Left ventricle myocardium superior (tissue), 1 donor: ENCODE measurements at places on chromosomes 3 and 15.

DNA sequence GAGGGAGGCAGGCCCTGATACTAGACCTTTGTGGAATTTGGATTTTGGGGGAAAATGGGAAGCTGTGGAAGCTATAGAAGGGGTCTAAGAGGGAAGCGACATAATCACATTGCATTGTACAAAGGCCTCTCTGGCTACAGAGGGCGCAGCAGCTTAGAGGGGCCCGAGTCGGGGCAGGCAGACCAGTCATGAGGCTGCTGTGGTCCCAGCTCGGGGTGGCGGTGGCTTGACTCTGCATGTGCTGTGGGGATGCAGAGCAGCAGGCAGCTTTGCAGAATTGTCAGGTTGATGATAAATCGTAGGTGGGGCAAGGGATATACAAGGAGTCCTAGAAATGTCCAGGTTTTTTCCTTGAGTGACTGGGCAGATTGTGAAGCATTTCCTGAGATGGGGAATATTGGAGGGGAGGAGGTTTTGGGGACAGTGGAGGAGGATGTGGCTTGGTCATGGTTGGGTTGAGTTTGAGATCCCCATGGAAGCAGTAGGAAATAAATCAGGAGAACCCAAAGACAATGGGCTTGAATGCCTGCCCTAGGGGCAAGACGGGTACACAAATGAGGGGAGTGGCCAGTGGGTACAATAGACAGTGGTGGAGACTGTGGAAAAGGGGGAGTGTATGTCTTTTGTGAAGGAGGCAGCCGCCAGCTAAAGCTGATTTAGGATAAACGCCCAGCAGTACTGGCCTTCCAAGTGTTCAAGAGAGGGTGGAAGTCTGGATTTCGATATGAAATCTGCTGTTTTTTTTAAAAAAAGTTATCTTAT, 94.1 kb downstream of the HMG20A start:
- DNase-seq: no peak

GRCh38 chr3:38586546-38587520, 62.7 kb downstream of the SCN5A start:
- DNase-seq: no peak

GRCh38 chr3:106302451-106303221, 433.8 kb upstream of the CBLB start:
- DNase-seq: no peak

DNA sequence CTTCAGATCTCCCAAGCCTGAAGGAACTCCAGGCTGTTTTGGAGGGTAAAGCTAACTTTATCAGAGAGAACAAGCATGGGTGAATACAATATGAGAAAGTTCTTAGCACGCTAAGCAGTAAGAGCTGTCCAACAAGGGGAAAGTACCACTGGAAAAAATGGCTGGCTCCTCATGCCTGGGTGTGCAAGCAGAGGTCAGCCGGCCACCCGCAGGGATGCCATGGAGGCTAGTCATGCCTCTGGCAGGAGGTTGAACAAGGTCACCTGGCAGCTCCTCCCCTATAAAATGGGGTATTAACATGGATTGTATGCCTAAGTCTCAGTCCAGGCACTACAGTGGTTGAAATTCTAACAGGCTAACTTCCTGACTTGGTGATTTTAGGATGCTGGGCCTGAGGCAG, 75.4 kb upstream of the SLC6A1 start:
- no peak for DNase-seq

GRCh38 chr3:116939550-116939949, 230.0 kb downstream of the TUSC7 start:
- no peak for DNase-seq

DNA sequence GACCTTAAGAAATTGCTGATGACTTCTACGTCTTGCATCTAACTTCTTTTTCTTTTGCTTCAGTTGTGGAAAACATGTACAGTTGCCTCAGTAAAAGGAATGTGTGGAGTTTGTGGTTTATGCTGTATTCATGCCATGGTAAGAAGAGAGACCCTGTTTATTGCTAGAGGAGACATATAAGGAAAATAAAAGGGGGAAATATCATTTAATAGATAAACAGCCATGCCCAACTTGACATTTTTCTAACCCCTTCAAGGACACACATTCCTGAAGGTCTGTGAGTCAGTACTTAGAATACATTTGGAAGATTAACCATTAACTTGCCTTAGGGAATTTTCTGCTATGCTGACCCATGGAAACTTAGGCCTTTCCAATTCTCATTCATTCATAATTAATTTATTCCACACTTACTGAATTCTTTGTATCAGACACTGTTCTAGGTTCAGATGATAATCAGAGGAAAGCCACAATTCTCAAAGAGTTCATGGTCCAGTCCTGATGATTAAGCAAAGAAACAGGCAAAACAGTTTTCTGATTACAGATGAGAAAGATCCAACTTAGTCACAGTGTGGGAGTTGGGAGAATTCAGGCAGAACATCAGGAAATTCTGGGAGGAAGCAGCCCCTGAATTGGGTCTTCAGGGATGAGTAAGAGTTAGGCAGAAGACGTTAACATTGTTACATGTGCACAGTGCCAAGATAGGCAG, 329.8 kb upstream of the RASGRP1 start:
- DNase-seq: no peak

DNA sequence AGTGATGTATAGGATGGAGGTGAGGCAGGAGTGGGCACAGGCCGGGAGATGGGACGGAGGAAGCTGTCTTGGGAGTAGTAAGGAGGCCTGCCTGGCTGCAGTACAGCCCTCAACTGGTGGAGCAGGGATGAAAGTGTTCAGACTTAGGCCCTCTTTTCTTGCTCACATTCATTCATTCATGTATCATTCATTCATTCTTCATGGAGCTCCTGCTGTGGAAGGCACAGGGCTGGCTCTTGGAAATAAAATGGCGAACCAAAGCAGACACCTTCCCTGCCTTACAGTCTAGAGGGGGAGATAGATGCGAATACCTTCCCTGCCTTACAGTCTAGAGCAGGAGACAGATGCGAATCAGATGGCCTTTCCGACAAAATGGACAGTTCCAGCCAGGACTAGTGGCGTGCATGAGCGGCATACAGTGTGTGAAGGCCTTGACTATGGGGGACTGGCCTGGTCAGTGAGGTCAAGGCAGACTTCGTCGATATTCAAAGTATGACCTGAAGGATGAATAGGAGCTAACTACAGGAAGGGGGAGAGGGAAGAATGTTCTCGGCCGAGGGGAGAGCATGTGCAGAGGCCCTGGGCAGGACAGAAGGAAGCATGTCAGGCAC, 143.2 kb upstream of the TLE3 start:
- DNase-seq: no peak

DNA sequence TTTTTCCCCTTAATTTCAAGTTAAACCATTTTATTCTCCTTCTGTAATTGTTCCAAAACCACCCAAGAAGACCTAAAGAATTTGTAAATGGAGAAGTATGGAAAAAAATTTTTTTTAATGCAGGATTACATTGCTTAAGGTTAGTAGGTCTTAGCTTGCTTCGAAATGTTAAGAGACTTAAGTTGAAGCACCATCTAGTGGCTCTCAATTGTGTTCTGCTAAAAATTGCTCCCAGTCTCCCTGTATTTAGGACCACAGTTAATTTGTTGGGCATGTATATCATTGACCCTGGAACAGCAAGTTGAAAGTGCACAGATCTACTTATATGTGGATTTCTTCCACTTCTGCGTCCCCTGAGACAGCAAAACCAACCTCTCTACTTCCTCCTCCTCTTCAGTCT, 32.4 kb downstream of the CD200R1L start:
- no peak for DNase-seq

DNA sequence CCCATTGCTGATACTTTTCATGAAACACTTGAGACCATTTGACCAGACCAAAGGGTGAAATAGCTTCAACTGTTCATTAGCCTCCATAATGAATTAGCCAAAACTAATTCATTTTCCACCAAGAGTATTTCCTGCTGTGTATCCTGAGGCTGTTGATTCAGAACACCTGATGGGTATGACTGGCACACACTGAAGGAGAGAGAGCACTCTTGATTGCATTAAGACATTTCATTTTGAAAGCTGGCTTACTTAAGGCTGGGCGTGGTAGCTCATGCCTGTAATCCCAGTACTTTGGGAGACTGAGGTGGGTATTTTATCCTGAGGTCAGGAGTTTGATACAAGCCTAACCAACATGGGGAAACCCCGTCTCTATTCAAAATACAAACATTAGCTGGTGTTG, 175.6 kb downstream of the AGBL1 start:
- no peak for DNase-seq

DNA sequence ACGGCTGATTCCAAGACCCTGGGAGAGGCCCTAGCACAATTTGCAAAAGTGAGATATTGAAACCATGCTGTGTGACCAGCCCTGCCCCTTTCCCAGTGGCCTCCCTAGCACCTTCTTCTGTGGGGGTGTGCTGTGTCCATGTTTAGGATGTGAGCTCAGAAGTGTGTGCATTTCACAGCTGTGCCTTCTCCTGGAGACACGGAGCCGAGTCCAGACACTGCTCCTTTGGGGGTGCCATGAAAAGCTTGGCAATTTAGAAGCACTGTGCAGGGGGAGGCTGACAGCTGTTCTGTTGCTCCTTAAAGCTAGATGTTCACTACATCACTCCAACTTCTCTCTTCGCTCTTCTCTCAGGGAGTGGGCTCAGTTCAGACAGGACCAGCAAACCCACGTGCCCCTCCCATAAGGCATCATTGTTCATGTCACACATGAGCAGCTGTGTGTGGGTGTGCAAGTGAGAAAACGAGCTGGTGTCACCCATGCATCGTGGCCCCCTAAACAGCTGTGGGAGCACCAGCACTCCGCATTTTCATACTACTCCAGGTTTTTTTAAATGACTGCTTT, 492.6 kb downstream of the GABRG3 start:
- no peak for DNase-seq

DNA sequence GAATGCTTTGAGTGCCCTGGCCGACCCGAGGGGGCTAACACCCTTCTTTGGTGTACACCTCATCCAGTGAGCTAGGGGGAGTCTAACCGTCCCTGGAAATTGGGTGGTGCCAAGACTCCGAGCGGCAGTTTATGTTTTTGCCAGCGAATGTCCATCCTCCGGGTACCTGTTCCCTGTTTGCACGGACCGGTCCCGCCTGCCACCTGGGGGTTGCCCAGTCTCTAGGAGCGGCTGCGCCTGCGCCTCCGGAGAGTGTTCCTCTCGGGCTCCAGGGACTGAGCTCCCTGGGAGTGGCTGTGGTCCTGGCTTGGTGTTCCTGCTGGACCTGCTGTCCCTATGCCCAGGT, 913 bp upstream of the WNT7A start:
- no peak for DNase-seq

GRCh38 chr3:127786353-127787070, 35.8 kb downstream of the MGLL start:
- DNase-seq: peak; percentile 94

DNA sequence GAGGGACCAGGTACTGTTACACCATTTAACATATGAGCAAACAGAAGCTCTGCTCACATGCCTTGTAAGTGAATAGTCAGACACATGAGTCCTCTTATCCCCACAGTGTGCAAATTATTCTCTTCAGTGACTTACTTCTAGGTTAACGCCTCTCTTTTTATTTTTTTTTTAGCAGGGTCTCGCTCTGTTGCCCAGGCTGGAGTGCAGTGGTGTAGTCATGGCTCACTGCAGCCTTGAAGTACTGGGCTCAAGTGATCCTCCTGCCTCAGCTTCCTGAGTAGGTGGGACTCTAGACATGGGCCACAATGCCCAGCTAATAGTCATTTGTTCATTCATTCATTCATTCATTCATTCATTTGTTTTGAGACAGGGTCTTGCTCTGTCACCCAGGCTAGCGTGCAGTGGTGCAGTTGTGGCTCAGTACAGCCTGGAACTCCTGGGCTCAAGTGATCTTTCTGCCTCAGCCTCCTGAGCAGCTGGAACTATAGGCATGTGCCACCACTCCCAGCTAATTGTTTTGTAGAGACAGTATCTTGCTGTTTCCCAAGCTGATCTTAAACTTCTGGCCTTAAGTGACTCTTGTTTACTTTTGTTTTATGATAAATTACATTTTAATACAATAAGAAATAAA, 94.7 kb downstream of the LRRC28 start:
- DNase-seq: no peak
